ENCODE measurements at places on chromosomes 11 and 22.

DNA sequence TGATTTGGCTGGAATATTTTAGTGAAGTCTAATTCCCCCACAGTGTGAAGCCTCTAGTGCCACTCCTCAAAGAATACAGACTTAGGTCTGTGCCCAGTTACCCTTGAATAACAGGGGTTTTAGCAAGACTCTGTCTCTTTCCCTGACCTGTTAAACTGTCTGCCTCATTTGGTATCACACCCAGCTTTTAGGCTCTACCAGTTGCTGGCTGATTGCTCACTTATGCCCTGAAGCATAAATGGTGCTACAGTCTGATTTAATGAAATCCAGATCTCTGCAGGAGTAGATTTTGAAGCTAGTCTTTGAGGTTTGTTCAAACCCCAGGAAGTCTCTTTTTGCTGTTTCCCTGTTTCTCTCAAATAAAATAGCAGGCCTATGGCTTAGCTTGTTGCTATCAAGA is 45.2 kb upstream of the LIPT2 start:
- no peak for DNase-seq

GRCh38 chr11:71321433-71322191 is 69.2 kb upstream of the SHANK2 start:
- DNase-seq: no peak

DNA sequence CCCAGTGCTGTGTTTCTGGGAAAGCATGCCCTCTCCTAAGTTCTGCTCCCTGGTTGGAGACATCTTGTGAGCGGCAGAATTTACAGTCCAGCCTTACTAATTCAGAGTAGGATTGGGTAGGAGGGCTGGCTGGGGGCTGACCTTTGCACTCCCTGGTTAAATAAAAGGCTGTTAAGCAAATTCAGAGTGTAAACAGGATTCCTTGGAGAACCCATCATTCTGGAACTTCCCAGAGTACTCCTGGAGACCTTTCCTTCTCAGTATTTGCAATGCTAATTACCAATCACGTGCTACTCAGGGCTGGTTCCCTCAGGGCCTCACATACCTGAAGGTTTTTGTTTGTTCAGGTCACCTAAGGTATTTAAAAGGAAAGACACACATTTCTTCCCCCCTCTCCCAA is 340.2 kb downstream of the TBC1D22A start:
- no peak for DNase-seq

GRCh38 chr11:109075976-109076375 is 346.0 kb upstream of the C11orf87 start:
- DNase-seq: no peak

DNA sequence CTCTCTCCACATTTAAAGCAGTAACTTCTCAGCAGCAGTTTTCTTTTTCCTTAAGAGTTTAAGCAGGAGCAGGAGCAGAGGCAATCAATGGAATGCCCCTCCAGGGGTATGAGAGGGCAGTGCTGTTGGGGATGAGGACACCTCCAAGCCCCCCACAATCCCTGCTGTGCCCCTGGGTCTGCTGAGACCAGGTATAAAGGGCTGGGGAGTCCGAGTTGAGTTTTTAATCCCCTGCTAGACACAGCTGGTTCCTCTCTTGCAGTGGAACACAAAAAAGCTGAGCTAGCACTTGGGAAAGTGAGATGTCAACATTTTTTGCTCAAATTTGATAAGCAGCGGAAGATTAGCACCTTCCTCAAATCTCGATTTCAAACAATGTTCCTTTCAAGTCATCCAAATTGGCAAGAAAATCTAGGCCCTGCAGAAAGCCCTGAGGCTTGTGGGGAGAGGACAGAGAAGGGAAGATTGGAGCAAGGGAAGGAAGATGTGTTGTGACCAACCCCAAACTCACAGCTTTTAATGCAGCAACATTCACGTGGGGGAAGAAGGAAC is 581.9 kb downstream of the SOX6 start:
- no peak for DNase-seq

- peak; percentile 88 for DNase-seq
Measured at GRCh38 chr11:117817368-117818040, 7.0 kb downstream of the FXYD2 start.
